ENCODE measurements at places on chromosomes 7 and 10. TPM values are rescaled to one million over a fixed set of nuclear protein-coding genes. Genes with fewer than 3 reads are reported as not detected.

DNA sequence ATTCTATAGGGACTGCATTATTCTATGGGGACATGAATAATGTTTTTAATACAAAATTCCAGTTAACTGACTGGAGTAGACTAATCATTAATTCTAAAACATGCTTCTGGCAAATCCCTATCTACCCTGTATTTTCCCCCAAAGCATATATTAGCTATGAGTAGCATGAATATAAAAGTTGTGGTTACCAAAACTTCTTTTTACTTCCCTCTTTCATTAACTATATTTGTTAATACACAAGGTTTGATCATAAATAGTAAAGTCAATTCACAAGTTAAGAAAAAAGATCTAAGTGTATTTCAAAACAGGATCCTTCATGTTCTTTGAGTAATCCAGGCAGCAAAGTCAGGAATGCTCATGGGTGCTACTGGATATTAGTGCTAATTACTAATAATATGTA, 2.9 kb upstream of the RALA start:
- no peak for DNase-seq

Gene NPC1L1
- not detected for total RNA-seq

Gene C10orf105
- not detected for total RNA-seq

DNA sequence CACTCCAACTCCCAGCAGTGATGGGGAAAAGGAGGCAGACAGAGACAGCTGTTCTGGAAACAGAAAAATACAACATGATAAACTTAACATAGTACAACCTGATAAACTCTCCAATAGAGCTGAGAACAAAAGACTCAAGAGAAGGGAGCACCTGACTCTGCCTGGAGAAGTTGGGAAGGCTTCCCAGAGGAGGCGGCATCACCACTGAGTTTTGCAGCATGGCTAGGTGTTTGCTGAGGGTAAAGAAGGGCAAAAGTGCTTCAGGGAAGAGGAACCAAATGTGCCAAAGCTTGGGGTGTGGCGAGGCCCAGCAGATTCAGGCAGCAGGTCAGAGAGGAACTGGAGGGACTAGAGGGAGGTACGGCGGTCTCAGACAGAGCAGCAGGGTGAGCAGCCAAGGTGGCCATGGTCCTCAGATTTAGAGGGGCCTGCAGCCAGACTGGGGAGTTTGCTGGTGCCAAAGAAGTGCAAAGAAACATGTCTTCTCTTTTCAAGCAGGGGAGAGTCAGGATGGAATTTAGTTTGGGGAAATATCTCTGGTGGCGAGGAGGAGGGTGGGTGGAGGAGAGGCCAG, 119.9 kb upstream of the BTBD16 start:
- no peak for DNase-seq

DNA sequence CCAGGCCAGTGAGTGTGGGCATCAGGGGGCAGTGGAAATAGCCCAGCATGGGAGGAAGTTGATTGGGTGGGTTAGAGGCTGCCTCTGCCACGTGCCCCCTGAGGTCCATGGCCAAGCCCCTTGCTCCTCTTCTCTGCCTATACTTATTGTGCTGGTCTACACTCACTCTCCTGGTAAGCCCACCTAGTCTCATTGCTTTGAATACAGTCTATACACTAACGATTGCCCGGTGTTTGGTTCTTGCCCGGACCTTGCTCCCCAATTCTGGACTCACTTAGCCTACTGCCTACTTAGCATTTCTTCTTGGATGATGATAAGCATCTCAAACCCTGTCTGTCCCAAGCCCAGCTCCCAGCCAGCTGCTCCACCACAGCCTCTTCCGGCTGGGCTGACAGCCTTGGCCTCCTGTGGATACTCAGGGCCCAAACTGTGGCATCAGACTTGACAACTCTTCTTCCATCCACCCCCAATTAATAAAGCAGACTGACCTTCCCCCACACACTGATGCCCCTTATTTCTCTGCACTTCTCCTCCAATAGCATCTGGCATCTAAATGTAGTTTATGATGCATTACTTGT, 10.1 kb downstream of the LRRC18 start:
- DNase-seq: no peak

All from HT1080 (cell line).